BJ (cell line): ENCODE measurements at places on chromosomes 1 and 21. TPM values are rescaled to one million over a fixed set of nuclear protein-coding genes. Genes with fewer than 3 reads are reported as not detected.

The ZSWIM5 gene
- polyA plus RNA-seq = 0.07 and 0.15 TPM in 2 replicates

The KCND3 gene
- 2.2 and 3.6 TPM in 2 replicates for polyA plus RNA-seq

The HES4 gene
- 5.6 and 10.8 TPM in 2 replicates for polyA plus RNA-seq

The SIK1 gene
- polyA plus RNA-seq = 0.72 and 0.98 TPM in 2 replicates

The ADAMTS4 gene
- polyA plus RNA-seq = 0.99 and 1.3 TPM in 2 replicates

The ERVH48-1 gene
- not detected in 2 replicates for polyA plus RNA-seq

The PPIE gene
- polyA plus RNA-seq = 66.1 and 89.6 TPM in 2 replicates

The TSPAN1 gene
- polyA plus RNA-seq = 0.64 and 1.1 TPM in 2 replicates

- DNase-seq = no peak
Measured at GRCh38 chr1:114467491-114467890, 43.5 kb downstream of the TRIM33 start.

DNA sequence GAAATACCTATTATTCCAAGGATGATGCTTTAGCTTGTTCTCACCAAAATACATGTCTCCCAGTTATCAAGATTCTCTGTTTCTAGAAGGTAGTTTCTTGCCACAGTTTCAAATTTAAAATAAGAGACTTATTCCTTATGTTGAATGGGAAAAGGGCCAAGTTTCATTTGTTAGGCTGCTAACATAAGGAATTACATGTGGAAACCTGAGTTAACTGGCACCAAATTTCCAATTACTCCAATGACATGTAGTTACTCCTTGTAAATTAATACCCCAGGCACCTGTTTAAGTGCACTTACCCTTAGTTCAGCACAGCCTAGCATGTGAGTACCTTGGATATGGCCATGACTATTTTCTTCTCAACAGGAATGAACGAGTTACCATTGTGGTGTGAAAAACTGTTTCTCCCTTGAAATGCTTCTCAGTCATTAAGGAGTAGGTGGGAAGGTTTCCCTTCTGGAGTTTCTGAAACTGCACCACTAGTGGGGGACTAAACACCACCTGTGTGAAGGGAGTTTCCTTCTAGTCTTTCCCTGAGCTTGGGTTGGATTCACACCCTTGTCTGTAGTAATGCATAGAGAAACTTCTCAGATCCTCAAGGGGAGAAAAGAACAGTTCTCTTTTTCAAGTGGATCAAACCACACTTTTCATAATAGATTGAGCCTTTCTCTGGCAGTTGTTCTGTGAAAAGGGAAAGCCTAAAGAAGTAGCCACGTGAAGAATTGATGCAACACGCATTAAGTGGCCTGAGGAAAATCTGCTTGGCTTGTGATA is 32.3 kb upstream of the LRRC8C start:
- no peak for DNase-seq

GRCh38 chr1:204524986-204525385 is 8.8 kb downstream of the MDM4 start:
- no peak for DNase-seq

GRCh38 chr1:42003433-42003832 is 84.7 kb upstream of the HIVEP3 start:
- DNase-seq = no peak

GRCh38 chr1:115430441-115431158 is 92.6 kb upstream of the NGF start:
- DNase-seq = peak; percentile 93

DNA sequence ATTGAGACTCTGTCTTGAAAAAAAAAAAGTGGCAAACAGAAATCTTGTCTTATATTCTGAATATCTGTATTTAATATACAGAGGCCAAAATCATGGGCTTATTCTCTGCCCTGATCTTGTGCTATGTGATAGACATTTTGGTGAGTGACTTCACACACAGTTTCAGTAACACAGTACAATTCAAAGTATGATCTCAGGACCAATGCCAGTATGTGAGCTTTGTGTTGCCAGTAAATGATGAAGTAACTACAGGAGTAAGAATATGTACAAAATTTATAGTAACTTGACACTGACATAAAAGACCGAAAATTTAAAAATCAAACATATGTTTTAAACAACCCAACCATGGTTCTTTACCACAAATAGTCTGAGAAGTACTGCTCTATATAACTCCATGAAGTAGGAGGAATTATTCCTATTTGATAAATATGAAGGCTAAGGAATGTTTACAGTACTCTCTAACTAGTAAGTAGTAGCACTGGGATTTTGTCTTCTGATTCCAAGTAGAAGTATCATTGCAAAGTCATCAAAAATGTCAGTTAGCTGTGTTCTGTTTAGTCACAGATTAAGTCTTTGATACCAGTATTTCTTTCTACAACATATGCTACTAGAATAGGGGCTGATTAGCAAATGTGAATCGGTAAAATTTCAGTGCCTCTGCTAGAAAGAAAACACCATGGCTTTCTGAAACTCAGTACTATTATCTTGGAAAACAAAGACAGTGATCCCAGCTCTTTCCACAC is 25.3 kb downstream of the DPH5 start:
- no peak for DNase-seq

- no peak for DNase-seq
Measured at GRCh38 chr1:5733596-5733995, 258.6 kb downstream of the NPHP4 start.

- DNase-seq = no peak
Measured at GRCh38 chr21:17462276-17462981, 50.4 kb upstream of the CXADR start.

- no peak for DNase-seq
Measured at GRCh38 chr1:46517010-46517600, 27.5 kb downstream of the DMBX1 start.

DNA sequence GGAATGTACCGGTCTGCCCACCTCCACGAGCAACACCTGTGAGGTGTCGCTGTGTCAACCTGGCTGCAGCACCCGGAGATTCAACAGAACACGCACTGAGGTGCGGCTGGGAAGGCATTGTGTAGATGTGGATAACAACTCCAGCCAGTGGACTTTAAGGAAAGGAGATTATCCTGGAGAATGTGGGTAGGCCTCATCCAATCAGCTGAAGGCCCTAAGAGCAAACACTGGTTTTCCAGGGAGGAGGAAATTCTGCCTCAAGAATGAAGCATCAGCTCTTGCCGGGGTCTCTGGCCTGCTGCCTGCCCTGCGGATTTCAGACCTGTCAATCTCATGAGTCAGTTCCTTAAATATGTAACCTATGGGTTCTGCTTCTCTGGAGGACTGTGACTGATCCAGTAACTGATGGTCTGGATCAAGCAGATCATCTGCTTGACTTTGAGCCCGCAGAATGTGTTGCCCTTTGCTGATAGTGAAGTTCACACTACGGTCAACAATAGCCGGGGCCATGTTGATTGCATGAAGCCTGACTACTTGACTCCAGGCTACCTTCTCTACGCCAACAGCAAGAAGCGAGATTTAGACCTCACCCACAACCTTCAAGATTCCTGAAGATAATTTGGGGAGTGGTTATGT is 15.9 kb upstream of the PRDM15 start:
- no peak for DNase-seq

DNA sequence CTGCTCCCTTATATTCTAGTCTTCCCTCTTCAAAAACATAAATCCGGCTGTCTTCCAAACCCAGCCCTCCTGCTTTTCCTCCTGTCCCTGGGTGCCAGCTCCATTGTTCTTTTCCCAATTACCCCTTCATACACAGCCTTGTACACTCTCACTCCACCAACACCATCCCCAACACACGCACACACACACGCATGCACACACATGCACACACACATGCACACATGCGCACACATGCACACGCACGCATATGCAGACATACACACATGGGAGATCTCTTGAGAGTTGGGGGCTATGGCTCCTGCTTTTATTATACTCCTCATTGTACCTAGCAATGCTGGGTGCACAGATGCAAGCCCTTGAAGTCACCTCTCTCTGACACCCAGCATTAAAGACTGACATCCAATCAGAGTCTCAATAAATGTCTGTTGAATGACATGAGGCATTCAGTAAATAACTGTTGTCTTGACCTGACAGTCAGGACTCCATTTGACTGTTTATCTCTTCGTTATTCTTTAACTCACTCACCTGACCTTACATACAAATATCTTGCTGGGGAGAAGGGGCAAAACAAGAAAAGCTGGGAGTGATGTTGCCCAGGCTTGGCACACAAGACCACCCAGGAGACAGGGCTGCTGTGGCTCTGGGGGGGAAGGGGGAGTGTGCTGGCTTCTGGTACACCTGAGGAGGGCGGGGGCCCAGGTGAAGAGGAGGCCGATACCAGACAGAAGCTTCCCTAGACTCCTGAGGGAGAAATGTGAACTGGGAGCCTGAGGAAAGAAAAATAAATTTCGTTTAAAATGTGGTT is 16.0 kb downstream of the ABCA4 start:
- DNase-seq = no peak

GRCh38 chr1:93629101-93630059 is 52.3 kb downstream of the BCAR3 start:
- DNase-seq = no peak

GRCh38 chr1:221302810-221303209 is 423.6 kb downstream of the HLX start:
- DNase-seq = no peak

DNA sequence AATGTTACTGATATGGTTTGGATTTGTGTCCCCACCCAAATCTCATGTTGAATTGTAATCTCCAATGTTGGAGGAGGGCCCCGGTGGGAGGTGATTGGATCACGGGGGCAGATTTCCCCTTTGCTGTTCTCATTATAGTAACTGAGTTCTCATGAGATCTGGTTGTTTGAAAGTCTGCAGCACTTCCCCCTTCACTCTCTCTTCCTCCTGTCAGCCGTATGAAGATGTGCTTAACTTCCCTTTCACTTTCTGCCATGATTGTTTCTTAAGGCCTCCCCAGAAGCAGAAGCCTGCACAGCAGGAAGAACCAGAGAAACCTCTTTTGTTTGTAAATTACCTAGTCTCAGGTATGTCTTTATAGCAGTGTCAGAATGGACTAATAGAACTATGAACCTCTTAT is 28.4 kb downstream of the TRIM33 start:
- DNase-seq = no peak

DNA sequence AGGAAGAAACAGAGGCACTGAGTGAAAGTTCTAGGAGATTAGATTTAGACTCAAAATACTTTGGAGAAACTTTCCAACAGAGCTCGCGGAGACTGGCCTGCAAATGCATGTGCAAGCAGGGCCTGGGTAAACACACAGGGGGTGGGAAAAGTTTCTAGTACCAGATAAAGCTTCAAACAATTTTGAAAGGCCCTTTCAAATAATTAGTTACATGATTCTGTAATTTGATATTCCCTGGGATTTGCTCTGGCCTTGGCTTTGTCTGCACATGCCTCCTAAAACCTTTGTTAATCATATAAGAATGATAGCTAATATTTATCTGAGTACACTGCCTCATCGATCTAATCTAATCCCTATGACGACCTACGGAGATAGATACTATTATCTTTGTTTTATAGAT is 31.3 kb downstream of the VTCN1 start:
- no peak for DNase-seq

DNA sequence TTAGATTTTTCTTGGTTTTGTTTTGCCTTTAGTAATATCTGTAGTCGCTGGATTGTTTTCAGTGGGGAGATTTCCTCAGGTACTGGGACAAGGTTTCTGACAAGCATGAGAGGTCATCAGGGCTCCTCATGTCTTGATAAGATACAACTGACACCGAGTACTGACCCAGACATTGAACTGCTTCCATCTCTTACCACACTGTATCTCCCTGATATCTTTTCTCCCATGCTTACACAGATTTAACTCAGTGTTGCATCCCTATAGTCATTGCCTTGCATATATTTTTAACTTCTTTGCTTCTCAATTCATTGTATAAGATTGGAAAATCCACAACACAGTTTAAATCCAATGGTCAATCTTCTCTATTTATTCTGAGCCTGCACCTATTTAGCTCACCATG is 12.4 kb upstream of the CYB5R1 start:
- no peak for DNase-seq

GRCh38 chr1:206487970-206488369 is 17.7 kb downstream of the IKBKE start:
- no peak for DNase-seq

- DNase-seq = no peak
Measured at GRCh38 chr1:53573931-53574330, 114.7 kb downstream of the DMRTB1 start.

DNA sequence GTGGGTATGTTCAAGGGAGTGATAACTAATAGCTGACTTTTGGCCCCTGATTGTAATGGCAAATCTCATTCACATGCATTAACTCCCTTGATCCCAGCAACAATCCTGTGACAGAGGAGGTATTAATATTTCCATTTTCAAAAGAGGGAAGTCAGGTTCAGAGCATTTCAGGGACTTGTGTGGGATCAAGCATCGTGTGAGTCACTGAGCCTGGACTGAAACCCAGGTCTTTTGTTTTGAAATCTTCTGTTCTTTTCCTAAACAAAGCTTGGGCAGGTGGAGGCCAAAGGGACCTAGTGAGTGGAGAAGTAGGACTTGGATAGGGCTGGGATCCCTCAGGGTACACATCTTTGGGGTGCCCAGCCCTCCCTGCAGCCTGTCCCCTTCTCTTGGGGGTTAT is 37.9 kb downstream of the ETNK2 start:
- no peak for DNase-seq

DNA sequence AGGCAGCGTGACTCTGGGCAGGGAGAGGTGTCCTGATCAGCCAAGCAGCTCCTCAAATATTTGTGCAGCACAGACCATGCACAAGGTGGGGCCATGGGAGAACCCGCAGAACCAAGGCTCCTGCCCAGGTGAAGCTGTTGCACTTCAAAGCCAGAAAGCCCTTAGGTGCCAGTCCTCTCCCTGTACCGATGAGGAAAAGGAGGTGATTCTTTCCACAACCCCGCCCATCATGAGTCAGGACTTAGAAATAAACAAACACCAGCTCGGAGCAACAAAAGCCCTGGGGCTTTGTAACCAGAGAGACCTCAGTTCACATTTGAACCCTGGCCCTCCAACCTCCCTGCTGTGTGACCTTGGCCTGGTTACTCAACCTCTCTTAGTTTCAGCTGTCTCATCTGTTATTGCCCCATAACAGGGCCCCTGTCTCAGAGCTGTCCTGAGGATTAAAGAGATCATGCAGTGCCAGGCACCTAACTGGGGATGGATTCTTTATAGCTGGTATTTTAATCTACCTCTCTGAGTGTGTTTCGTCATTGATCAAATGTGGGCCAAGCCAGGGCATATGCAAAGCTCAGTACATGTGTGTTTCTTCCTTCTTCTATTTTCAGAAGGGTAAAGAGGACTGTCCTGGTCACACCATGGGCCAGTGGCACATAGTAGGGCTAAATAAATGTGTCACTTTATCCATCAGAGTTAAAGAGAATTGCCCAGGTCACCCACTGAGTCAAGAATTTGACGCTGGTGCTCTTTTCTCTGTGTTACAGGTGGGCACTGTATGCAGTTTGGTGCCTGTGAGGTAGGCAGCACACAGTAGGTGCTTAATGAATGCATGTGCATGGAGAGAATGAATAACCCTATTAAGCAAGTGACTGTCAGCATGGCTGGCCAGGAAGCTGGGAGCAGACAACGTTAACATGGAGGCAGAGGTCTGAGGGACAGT is 1.4 kb downstream of the LDLRAD1 start:
- peak; percentile 4 for DNase-seq
